ENCODE measurements at places on chromosomes 3 and 15. TPM values are rescaled to one million over a fixed set of nuclear protein-coding genes. Genes with fewer than 3 reads are reported as not detected.

PIGZ gene
- total RNA-seq = 0.36 TPM

CMTM8 gene
- total RNA-seq = 9.2 TPM

CDV3 gene
- total RNA-seq = 163 TPM

TRPC1 gene
- total RNA-seq = 6.9 TPM

TMEM207 gene
- total RNA-seq = not detected

CYB561D2 gene
- 38.5 TPM for total RNA-seq

PRKAR2A gene
- total RNA-seq = 23.5 TPM

DPH3 gene
- 12.6 TPM for total RNA-seq

TMEM212 gene
- not detected for total RNA-seq

RYR3 gene
- 0.75 TPM for total RNA-seq

ADAMTSL3 gene
- 0.58 TPM for total RNA-seq

FBXO40 gene
- not detected for total RNA-seq

SLTM gene
- total RNA-seq = 57.4 TPM

H1-8 gene
- not detected for total RNA-seq

LRRC31 gene
- 0.14 TPM for total RNA-seq

GALNT15 gene
- not detected for total RNA-seq

CYP1A2 gene
- total RNA-seq = not detected

ALDH1L1 gene
- 0.06 TPM for total RNA-seq

FES gene
- total RNA-seq = 24.7 TPM

RTP4 gene
- total RNA-seq = 0.40 TPM

PYGO1 gene
- 2.4 TPM for total RNA-seq

C2CD4A gene
- 0.35 TPM for total RNA-seq

STAB1 gene
- total RNA-seq = 0.14 TPM

CFAP100 gene
- total RNA-seq = not detected

SPATA12 gene
- 0.43 TPM for total RNA-seq

RAD51 gene
- total RNA-seq = 20.8 TPM

SCN11A gene
- total RNA-seq = not detected

SPG21 gene
- total RNA-seq = 80.1 TPM

HTD2 gene
- total RNA-seq = 7.3 TPM

CLRN1 gene
- total RNA-seq = not detected

CISH gene
- total RNA-seq = 3.8 TPM

ILDR1 gene
- total RNA-seq = 2.2 TPM

SMCO1 gene
- total RNA-seq = not detected

ZNF860 gene
- total RNA-seq = 0.29 TPM

PIERCE2 gene
- total RNA-seq = 1.4 TPM

CCRL2 gene
- not detected for total RNA-seq

ZNF501 gene
- total RNA-seq = 1.7 TPM

SUSD5 gene
- total RNA-seq = 2.3 TPM

CCDC39 gene
- total RNA-seq = not detected

CPLX3 gene
- not detected for total RNA-seq

CYP8B1 gene
- not detected for total RNA-seq

NANOGP8 gene
- total RNA-seq = not detected

ZNF35 gene
- 8.3 TPM for total RNA-seq

CHRNA5 gene
- 15.3 TPM for total RNA-seq

DGKG gene
- 1.0 TPM for total RNA-seq

FEZF2 gene
- total RNA-seq = not detected

KLHL40 gene
- not detected for total RNA-seq

PRICKLE2 gene
- 2.5 TPM for total RNA-seq

KBTBD13 gene
- not detected for total RNA-seq

GPD1L gene
- 11.2 TPM for total RNA-seq

TMC3 gene
- total RNA-seq = not detected

P2RY12 gene
- total RNA-seq = not detected

CXCR6 gene
- total RNA-seq = not detected

AADACL2 gene
- not detected for total RNA-seq

PRTG gene
- total RNA-seq = 10.1 TPM

MST1R gene
- total RNA-seq = 5.6 TPM

MANF gene
- total RNA-seq = 265 TPM

SLC28A1 gene
- total RNA-seq = not detected

All from epithelial cell of proximal tubule (primary cell).